Activated CD4-positive, alpha-beta T cell treated with anti-CD3 and anti-CD28 coated beads, Interleukin-2, amount 50 U/mL, for 1 hour (primary cell): ENCODE measurements at places on chromosomes 3 and 15.

DNA sequence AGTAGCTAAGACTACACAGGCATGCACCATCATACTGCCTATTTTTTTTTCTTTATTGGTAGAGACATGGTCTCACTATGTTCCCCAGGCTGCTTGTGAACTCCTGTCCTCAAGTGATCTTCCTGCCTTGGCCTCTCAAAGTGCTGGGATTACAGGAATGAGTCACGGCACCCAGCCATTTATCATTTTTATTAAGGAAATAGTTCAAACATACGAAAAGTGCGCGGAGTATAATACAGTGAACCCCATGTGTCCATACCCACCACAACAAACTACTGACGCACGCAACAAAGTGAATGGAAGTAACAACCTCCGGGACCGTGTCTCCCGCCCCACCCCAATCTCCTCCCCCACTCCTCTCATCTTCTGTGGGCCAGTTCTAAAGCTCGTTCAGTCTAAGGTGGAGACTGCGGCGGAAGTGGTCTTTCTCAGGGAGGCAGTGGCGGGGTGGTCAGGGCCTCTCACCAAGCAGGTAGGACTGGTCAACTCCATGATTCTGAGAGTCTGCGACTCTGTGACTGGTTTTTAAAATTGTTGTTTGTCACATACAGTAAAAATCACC, 42.1 kb downstream of the DNAJB8 start:
- no peak for DNase-seq

DNA sequence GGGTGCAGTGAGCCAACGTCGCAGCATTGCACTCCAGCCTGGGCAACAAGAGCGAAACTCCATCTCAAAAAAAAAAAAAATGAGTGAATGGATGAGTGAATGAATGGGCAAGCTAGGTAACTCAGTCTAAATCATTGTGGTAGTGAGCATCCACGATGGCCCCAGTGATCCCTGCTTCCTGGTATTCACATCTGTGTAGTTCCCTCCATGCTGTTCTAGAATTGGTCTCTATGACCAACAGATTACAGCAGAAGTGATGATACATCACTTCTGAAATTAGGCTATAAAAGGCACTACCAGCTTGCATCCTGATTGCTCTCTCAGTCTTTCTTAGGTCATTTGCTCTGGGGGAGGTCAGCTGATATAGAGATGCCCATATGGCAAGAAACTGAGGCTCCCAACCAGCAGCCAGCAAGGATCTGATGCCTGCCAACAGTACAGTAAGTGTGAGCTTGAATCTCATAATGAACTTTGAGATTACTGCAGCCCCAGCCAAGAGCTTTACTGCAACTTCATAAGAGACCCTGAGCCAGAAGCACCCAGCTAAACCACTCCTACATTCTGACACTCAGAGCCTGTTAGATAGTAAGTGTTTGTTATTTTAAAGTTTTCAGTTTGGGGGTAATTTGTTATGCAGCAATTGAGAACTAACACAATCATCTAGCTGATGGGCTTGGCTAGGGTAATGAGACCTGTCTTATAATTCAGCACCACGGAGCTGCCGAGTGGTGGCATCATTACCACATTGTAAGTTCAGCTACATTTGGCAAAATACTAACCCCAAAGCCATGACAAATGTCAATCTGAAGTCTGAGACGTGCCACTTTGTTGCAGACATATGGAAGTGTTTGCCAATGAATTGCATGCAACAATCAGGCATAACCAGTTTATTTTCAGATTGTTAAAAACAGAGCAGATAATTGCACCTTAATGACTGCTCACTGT, 53.0 kb downstream of the KLHL6 start:
- no peak for DNase-seq

- DNase-seq: no peak
Observed at GRCh38 chr3:63878394-63879060, 14.9 kb downstream of the ATXN7 start.

GRCh38 chr3:150627557-150627956, 24.4 kb downstream of the SELENOT start:
- DNase-seq: no peak

GRCh38 chr15:77907824-77908751, 169.4 kb downstream of the TBC1D2B start:
- DNase-seq: peak; percentile 43

DNA sequence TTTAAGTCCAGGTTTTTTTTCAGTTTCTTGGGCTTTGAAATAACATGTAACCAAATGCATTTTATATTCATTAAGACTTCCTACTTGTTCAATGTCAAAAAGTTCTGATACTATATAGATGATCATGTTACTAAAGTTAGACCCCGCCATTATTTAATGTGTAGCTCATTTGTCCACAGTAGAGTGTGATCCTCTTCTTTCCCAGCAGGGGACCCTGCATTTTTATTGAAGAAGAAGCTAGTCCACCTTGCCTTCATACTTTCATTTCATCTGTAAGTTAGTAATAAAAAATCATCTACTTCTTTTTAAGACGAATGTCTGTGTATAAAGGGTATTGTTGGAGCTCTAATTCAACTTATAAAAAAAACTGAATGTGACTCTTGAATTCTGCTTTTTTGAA, 404.6 kb downstream of the SI start:
- no peak for DNase-seq

DNA sequence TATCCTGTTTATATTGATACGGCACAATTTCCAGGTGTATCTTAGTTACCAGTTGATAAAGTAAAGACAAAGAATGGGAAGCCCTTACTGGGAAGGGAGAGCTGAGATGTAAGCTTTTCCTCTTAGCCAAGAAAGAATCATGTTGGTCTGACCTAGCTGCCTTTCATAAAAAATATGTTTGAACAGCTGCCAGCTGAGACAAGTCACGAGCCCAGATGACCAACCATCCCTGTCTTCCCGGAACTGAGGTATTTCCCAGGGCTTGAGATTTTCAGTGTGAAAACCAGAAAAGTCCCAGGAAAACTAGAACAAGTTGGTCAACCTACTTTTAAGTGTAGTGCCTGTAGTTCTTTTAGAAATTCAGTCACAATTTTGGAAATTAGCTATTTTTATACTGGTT, 3.6 kb upstream of the MYH15 start:
- no peak for DNase-seq

DNA sequence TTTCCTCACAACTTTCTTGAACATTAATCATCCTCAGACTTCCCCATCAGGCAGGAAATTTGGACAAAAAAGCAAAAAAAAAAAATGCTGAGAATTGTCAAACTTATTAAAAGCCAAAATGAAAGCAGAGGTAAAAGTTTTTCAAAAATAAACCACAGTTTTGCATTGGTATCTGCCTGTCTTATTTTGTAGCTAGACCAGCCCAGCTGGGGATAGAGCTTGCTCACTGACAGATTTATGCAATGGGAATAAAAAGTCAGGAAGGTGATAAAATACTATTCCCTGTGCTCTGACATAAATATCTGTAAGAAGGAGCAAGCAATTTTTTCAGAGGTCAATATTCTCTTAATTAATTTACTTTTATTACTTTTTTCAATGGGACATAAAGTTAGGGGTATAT, 1006.7 kb upstream of the ALCAM start:
- DNase-seq: no peak

GRCh38 chr3:15520185-15520584, 1.3 kb downstream of the COLQ start:
- DNase-seq: no peak

- no peak for DNase-seq
Observed at GRCh38 chr3:173630849-173631248, 233.3 kb downstream of the NLGN1 start.

DNA sequence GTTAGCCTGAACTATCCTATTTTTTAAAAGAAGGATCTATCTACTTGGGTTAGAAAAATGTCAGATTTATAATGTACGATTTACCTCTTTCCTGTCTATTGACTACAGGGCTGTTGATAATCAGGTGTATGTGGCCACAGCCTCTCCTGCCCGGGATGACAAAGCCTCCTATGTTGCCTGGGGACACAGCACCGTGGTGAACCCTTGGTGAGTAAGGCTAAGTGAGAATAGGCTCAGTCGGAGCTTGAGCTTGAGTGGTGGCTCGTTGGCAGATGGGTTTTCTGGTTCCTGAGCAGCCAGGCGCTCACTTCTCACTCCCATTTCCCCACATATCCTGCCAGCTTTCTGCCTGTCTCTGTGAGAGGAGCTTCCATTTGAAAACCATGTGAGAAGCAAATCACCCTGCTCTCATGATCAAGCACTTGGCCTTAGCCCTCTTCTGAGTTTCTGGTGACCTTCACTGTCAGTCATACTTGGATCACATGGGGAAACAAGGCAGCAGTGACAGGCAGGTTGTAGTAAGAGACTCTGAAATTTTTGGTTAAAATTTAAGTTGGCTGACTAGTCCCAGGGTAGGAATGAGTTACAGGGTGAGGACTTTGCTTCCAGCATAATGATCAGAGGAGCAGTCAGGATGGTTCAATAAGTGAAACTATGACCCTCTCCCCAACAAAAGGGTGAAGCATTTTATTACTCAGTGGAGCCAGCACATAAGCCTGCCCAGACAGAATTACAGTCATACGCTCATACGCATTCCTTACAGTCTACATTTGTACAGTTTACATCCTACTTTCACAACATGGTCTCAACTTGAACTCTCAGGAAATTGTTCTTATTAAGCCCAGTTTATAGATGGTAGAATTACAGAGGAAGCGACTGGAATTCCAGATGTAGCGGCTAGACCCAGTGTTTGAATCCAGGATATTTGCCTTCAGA, 18.0 kb downstream of the NIT2 start:
- no peak for DNase-seq

DNA sequence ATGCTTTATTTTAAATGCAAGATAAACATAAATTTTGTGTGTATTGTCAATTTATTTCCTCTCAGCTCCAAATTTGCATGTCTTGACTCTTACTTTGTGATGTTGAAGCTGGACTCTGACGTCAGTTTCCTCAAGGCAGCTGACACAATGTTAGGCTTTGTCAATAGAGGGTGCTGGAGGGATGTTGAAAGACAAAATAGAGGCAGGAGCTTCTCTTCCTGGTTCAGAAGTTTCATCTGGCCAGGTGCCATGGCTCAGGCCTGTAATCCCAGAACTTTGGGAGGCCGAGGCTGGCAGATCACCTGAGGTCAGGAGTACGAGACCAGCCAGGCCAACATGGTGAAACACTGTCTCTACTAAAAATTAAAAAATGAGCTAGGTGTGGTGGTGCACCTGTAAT, 408.6 kb downstream of the GBE1 start:
- DNase-seq: no peak

DNA sequence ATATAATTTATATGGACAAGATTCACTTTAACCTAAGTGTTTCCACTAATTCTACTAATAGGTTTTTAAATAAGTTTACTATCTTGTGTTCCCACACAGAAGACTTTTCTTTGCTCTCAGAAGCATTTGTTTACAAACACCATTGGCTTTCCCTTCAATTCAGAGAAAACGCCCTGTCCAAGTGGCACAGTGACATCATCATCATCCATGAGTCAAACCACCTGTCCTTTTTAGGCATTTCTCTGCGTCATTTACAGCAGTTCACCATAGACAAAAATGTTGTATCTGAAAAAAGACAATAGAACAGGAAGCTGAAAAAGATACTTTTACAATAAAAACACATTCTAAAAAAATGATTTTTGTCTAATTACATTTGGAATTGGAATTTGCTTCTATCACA, 9.3 kb upstream of the BCL2L10 start:
- no peak for DNase-seq

DNA sequence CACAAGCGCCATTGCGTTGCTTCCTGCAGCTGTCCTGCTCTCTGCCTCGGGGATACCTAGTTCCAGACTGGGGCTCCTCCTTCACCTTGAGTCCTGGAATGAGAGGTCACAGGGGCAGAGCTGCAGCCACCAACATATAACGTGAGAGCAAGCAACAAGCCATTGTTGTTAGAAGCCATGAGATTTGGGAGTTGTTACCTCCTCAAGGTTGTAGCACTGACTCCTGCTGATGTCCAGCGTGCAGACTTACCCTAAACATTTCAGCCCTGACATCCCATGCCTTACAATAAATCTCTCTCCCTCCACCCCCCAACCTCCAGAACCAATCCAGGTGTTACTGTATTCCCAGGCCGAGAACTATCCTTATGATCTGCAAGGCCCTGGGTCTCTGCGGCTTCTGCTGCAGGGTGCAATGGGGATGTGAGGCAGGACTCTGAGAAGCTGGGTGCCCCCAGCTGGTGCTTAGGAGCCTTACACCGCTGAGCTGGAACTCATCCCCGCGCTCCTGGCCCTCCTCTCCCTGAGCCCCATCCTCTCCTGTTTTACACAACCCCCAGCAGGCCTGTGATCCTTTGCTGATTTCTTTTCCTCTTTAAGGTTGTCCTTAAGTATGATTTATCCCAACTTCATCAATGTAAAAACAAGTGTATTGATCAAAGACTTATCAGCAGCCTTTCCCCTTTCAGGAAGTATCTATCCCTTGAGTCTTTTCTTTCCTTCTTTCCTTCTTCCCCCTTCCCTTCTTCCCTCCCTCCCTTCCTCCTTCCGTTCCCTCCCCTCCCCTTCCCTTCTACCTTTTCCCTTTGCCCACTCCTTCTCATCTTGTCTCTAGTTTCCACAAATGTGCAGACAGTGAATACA, 84.2 kb upstream of the ABHD2 start:
- no peak for DNase-seq

GRCh38 chr15:70185251-70185711, 87.6 kb upstream of the TLE3 start:
- no peak for DNase-seq

GRCh38 chr3:36494461-36495109, 114.3 kb downstream of the STAC start:
- no peak for DNase-seq

- no peak for DNase-seq
Observed at GRCh38 chr15:94674296-94674695, 442.9 kb downstream of the MCTP2 start.

- no peak for DNase-seq
Observed at GRCh38 chr3:122576174-122576940, 1.1 kb upstream of the PARP15 start.

DNA sequence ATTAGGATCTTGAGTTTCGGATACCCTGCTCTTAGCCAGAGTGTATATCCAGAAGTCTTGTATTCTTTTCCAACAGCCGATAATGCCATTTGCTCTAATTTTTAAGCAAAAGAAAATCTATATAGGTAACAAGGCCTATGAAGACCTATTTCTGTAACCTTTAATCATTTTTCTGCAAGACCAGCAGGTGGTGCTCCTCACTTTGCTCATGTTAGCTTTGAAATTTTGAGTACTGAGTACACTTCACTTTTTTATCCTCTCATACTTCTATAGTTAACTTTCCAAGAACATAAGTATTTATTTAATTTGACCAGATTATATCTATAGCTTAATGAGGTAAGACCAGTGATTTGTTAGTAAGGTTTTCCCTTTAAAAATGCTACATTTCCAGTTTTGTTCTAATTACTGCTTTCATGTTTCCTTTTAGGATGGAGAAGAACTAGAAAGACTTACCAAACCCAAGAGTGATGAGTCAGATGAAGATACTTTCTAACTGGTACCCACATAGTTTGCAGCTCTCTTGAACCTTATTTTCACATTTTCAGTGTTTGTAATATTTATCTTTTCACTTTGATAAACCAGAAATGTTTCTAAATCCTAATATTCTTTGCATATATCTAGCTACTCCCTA, 20.5 kb downstream of the SLC35A5 start:
- peak; percentile 15 for DNase-seq

GRCh38 chr3:46909535-46910161, 32.1 kb downstream of the PTH1R start:
- peak; percentile 77 for DNase-seq

GRCh38 chr3:40864915-40865314, 334.4 kb upstream of the CTNNB1 start:
- no peak for DNase-seq
